ENCODE measurements at places on chromosomes 2 and 18.

DNA sequence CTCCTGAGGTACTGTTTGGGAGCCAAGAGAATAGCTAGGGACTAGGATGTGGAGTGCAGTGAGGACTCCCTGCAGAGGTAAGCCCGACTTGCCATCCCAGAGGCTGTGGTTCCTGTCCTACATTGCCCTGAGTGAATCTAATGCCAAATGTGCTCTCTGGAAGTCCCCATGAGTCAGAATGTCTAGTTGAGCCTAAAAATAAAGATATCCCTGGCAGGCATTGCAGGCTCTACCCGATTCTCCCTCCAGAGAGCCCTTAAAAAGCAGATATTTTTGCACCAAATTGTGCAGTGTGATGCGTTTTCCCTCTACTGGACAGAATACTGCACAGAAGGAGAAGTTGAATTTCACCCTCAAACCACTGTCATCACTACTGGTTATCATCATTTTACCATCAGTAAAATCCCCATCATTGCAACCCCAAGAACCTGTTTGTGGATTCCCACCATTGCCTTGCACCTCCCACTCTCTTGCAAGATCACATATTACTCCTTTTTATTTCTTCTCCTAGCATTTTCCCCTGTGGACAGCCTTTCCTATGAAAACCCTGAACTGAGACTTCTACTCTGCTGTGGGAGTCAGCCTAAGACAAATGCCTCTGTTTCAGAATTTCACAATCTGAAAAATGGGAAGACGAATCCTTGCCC is 98.0 kb downstream of the MARCHF4 start:
- no peak for DNase-seq

DNA sequence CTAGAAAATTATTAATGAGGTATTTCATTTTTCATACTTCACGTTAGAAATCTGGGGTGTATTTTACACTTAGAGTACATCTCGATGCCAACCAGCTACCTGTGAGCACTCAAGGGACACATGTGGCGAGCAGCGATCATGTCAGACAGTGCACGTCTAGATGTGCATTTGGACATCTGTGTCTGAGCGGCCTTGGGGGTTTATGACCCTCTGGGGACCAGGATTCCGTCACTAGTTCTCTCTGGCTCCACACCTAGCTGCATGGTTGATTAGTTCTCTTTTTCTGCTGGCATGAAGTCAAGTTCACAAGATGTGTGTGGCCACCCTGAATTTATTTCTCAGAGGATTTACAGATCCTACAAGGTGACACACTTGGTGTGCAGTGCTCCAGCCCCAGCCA is 192.2 kb downstream of the TSN start:
- DNase-seq = no peak

- DNase-seq = no peak
Measured at GRCh38 chr2:168740788-168741187, 61.6 kb upstream of the NOSTRIN start.

DNA sequence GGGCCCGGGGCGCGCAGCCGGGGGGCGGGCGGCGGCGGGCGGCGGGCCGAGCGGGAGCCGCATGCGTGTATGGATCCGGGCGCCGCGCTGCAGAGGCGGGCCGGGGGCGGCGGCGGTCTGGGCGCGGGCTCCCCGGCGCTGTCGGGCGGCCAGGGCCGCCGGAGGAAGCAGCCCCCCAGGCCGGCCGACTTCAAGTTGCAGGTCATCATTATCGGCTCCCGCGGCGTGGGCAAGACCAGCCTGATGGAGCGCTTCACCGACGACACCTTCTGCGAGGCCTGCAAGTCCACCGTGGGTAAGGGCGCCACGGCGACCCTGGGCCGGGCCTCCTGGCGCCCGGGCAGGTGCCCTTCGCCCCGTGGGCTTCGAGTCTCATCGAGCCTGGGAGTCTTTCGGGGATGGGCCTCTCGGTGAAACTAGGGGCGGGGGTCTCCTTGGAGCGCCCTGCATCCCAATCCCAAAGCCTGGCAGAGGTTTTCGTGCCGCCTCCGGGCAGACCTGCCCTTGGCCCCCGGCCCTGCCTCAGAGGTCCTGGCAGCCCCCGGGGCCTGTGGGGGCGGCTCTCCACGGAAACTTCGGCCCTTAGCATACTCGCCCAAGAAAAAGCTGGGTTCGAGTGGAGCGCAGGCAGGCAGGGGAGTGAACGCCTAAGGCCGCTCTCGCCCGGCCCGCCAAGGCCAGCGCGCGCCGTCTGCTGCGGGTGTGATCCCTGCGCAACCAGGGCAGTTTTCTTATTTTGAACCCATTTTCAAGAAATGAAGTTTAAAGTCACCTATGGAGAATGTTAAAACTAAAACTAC is 622 bp downstream of the RAB12 start:
- no peak for DNase-seq

- DNase-seq = no peak
Measured at GRCh38 chr2:128512379-128513115, 193.9 kb upstream of the HS6ST1 start.

GRCh38 chr2:175684466-175684865 is 317.6 kb downstream of the LNPK start:
- no peak for DNase-seq

GRCh38 chr2:42366411-42366810 is 5.4 kb upstream of the COX7A2L start:
- no peak for DNase-seq

GRCh38 chr2:144471305-144472045 is 48.4 kb downstream of the ZEB2 start:
- DNase-seq = no peak

DNA sequence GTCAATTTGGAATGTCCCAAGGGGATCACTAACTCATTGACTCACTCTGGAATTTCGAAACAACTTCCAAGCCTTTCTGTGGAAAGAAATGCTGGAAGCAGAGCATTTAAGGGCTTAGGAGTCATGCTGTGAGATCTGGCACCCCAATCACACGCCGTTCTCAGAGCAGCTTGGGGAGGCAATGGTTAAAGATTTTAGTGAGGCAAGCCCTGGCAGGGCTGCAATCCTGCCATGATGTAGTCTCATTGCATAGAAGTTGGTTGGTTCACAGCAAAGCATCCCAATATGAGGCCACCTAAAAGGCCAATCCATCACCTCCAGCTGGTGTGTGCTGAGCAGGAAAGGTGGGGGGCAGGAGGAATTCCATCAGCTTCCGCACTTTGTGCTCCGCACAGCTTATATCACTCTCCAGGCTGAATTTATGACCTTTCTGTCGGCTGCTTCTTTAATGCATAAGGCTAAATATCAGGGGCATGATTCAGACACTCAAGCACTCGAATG is 1043.9 kb upstream of the POU3F3 start:
- DNase-seq = no peak

GRCh38 chr2:135279209-135279608 is 227.1 kb downstream of the RAB3GAP1 start:
- DNase-seq = no peak

GRCh38 chr2:110116033-110116710 is 550 bp upstream of the MALL start:
- DNase-seq = no peak

Data from tibial nerve (tissue), 4 donors.